ENCODE measurements at places on chromosomes 6 and 20.
A peak's percentile ranks its signal among the peaks of the same experiment; 100 is the strongest.

GRCh38 chr6:133891927-133892812 lies 3.3 kb downstream of the TCF21 start:
- no peak for DNase-seq

DNA sequence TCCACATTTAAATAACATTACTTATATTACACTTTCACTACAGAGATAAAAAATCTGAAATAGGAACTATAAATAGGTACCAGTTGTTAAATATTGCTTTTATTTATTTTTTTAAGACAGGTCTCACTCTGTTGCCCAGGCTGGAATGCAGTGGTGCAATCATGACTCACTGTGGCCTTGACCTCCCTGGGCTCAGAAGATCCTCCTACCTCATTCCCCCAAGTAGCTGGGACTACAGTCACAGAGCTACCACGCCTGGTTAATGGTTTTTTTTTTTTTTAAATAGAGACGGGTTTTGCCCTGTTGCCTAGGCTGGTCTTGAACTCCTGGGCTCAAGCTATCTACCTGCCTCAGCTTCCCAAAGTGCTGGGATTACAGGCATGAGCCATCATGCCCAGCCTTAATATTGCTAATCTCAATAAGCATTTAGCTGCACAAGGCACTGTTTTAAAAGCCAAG lies 17.3 kb downstream of the EEF1E1 start:
- no peak for DNase-seq

GRCh38 chr6:127857051-127857637 lies 43.7 kb downstream of the THEMIS start:
- DNase-seq = no peak

DNA sequence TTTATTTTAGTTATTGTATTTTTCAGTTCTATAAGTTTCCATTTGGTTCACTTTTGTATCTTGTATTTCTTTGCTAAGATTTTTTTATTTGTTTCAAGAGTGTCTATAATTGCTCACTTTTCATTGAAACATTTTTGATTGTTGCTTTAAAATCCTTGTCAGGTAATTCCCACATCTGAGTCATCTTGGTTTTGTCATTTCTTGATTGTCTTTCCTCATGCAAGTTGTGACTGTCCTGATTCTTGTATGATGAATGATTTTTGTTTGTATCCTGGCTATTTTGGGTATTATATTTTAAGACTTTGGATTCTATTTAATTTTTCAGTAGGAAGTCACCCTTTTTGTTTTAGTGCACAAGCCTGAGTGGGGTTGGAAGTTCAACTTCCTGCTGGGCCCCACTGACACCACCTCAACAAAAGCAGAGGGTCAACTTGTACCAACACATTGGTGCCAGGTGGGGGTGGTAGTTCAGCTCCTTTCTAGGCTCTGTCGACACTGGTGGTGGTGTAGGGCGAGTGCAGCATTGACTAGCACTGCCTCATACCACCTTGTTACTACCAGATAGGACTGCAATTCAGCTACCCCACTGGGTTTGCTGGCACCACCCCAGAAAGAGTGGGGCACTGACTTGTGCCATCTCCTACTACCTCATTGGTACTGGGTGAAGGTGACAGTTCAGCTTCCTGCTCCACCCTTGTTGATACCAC lies 8.8 kb downstream of the RSPH3 start:
- no peak for DNase-seq

DNA sequence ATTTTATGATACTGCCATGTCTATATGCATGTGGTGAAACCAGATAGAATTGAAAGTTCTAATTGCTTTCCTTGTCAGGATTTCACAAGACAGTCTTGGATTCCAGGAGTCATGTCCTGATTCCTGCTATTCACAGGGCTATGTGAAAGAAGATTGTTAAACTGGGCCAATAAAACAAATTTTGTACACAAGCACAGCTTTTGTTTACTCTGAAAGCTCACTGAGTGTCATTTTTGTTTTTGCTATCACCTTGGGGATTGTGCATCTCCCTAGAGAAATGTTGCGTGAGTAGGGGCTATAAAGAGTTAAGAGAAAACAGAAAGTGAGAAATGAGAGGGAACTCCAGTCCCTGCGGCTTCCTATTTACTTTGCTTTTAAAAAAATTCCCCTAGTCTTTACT lies 627.5 kb downstream of the PKHD1 start:
- no peak for DNase-seq

GRCh38 chr20:11469795-11470435 lies 447.8 kb upstream of the BTBD3 start:
- no peak for DNase-seq

- DNase-seq = no peak
Measured at GRCh38 chr20:47224300-47224791, 132.2 kb downstream of the ZMYND8 start.

GRCh38 chr6:125562156-125562555 lies 187.3 kb upstream of the HEY2 start:
- no peak for DNase-seq

DNA sequence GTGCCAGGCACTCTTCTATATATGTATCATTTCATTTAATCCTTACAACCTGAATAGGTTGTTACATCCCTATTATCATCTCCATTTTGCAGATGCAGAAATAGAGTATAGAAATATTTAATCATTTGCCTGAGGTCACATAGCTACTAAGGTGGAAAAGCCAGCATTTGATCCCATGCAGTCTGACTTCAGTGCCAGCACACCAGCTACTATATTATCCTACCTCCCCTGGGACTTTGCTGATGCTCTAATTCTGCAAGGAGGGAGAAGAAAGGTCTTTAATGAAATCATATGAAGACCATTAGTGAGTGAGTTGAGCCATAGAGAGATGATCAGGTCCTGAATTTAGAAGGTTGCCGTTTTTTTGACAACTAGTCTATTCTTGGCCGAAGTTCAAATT lies 53.7 kb downstream of the TOP1 start:
- no peak for DNase-seq

DNA sequence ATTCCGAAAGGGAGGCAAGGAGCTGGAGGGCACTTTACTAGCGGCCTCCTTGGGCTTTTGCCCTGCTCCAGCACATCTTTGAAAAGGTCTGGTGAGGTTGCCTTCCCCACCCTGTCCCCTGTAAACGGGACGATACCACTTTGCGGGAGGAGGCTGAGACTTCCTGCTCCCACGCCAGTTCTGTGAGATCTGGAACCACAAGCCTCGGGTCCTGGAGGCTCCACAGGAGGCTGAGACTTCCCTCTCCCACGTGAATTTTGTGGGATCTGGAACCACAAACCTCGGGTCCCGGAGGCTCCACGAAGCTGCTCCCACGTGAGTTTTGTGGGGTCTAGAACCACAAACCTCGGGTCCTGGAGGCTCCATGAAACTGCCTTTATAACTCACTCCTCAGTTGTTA lies 209.3 kb downstream of the DLL1 start:
- no peak for DNase-seq

- DNase-seq = no peak
Measured at GRCh38 chr6:89314692-89315091, 407 bp downstream of the GABRR2 start.

- DNase-seq = no peak
Measured at GRCh38 chr6:156820089-156820798, 43.1 kb downstream of the ARID1B start.

DNA sequence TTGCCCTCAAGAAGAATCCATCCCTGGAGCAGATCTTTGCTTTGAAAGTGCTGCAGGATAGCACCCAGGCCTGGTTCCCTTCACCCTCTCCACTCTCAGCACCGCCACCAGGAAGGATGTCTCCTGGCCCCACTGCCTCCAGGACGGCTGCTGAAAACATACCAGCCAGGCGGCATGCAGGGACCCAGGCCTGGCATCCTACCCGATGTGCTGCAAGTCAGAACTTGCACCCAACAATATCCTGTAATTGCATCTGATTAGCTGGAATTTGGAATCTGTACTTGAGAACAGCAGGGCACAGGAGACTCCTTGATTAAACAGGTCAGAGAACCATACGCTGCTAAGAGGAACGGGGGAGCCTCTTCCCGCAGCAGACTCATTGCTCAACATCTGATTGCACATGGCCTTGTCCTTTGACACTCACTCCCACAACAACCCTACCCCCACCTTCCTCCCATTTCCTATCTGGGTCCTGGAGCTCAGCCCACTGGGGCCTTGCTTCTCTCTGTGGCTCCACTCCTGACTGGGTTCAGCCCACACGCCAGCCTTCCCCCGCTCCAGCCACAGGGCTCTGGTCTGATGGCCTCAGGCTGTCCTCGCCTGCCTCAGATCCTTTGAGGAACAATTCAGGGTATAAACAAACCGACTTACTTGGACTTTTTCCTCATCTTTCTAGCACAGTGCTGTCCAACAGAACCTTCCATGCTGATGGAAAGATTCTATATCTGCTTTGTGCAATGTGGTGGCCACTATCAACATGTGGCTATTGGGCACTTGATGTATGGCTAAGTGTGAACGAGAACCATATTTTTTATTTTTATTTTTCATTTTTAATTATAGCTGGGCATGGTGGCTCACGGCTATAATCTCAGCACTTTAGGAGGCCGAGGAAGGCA lies 78.0 kb downstream of the FGD2 start:
- DNase-seq = peak; percentile 96

- DNase-seq = no peak
Measured at GRCh38 chr6:34608321-34609091, 52.4 kb upstream of the SPDEF start.

GRCh38 chr20:32357375-32357868 lies 709 bp upstream of the ASXL1 start:
- DNase-seq = peak; percentile 29

GRCh38 chr6:32151181-32151862 lies 417 bp downstream of the PRRT1 start:
- DNase-seq = peak; percentile 22

DNA sequence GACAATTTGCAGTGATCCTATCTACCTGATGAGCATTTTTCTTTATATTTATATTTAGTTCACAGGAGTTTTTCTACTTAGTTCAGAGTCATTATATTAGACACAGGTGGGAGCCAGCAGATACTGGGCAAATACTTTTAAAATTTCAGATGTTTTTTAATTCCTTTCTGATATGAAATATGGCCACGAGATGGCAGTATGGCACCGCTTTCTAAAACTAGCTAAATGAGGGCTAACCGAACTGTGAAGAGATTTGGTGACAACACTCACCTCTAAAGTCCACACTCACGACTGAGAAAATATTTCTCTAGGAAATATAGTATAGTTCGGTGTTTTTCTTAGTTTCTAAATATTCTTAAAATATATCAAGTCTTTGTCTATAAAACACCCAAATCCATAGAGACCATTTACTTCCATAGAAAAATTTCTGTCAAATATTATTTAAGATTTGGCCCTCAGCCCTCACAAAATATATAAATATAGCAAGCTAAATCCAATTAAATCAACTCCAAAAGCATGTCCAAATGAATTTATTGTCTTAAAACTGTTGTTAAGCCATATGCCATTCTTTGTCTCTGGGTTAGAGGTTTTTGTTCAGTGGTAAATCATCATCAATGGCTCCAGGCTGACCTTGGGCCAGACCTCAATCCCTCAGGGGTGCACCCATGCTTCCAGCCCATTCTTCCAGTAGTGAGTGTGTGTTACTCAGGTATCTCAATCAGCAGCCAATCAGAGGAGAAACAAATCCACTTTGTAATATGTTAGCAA lies 63.6 kb downstream of the HUS1B start:
- peak; percentile 33 for DNase-seq

GRCh38 chr6:80158478-80158989 lies 52.1 kb downstream of the BCKDHB start:
- DNase-seq = no peak

DNA sequence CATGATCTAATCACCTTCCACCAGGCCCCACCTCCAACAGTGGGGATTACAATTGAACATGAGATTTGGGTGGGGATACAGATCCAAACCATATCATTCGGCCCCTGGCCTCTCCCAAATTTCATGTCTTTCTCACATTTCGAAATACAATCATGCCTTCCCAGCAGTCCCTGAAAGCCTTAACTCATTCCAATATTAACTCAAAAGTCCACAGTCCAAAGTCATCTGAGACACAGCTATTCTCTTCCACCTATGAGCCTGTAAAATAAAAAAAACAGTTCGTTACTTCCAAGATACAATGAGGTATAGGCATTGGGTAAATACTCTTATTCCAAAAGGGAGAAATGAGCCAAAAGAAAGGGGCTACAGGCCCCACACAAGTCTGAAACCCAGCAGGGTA lies 222.6 kb downstream of the SOD2 start:
- DNase-seq = no peak

- no peak for DNase-seq
Measured at GRCh38 chr6:103979308-103979707, 880.4 kb downstream of the HACE1 start.

DNA sequence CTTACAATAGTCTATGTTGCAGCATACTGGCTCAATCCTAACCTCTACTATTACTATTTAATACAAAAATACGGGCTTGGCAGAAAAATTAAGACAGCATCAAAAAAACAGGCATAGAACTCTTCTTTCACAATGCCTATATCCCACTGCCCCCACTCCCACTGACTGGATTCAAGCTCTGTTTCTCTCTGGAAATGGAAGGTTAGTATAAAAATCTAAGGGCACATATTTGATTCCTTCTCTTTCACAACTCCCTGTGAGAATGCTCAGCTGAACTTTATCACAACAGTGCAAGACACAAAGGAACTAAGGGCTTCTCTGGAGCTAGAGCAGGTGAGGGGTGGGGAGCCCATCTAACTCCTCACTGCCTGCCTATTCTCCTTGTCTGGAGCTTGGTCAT lies 258.4 kb upstream of the FAM83B start:
- DNase-seq = no peak

- no peak for DNase-seq
Measured at GRCh38 chr20:33811776-33812151, 616 bp downstream of the CHMP4B start.

DNA sequence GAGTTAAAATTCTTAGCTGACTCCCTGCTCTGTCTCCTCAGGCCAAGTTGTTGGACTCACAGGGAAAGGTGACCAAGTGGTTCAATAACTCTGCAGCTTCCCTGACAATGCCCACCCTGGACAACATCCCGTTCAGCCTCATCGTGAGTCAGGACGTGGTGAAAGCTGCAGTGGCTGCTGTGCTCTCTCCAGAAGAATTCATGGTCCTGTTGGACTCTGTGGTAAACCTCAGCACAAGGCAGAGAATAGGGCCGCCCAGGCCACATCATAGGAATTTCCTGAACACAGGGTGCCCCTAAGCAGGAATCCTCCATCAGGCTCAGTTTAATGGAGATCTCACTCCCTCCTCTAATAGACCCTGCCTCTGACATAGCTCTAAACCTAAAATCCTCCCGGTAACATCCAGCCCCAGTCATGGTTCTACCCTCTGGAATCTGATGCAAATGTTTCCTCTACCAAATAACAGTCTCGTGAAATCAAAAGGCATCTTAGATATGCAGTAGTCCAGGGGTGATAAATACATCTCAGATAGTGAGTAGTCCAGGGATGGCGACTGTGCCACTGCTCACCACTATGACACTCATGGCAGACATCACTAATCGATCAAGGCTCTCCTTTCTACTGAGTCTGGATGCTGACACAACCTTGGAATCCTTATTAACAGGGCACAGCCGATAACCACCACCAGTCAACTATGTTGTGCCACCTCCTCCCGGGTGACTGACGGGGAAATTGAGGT lies 18.3 kb downstream of the BPIFB1 start:
- no peak for DNase-seq

All from uterus (tissue), 4 donors.